ENCODE measurements at places on chromosomes 6 and 20. TPM values are rescaled to one million over a fixed set of nuclear protein-coding genes. Genes with fewer than 3 reads are reported as not detected.

GRCh38 chr6:33429750-33430052 lies 9.8 kb downstream of the SYNGAP1 start:
- peak overlapping the region; percentile 83 for H3K27ac ChIP-seq
- no peaks in the 10 kb centered on the region for H3K36me3 ChIP-seq
- H3K4me3 ChIP-seq: peak overlapping the region; percentile 79
- peaks cover 67% of the 10 kb centered on the region for H3K4me1 ChIP-seq
- DNase-seq: no peak

DNA sequence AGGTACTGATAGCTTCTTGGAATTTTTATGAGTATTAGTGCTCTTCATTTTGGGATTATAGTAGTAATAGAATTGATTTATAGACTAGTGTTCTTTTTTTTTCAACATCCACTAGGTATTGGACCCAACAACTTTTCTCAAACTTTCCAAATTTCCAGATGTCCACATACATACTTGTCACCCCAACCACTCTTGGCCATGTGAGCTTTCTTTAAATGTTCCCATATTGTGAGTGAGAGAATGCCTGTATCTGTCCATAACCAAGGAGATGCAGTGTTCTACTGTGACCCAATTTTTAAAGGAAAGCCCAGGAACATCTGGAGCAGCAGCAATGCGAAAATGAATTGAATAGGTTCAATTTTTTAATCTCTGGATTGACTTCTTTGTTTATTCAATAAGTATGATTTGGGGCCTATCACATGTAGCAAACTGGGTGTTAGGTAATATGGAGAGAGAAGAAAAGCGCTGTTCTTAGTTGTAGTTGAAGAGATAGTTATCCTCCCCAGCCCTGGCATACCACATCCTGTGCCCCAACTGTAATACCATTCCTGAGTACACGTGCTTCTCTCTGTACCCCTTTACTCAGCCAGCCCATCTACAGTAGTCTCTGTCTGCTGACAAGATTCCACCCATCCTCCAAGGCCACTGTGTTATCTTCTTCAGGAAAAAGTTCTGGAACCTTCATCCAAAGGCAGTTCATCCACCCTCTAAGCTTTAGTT lies 116.8 kb upstream of the SUPT3H start:
- DNase-seq: peak; percentile 61
- H3K27ac ChIP-seq: peak overlapping the region; percentile 50
- no peak overlapping the region for H3K4me3 ChIP-seq
- H3K27me3 ChIP-seq: no peaks in the 10 kb centered on the region
- peaks cover 27% of the 10 kb centered on the region for H3K36me3 ChIP-seq
- H3K4me1 ChIP-seq: peaks cover 40% of the 10 kb centered on the region

TBXT gene
- not detected for total RNA-seq

C20orf202 gene
- not detected for total RNA-seq
